ENCODE measurements at places on chromosomes 5 and 9. TPM values are rescaled to one million over a fixed set of nuclear protein-coding genes. Genes with fewer than 3 reads are reported as not detected.

MSMP gene
- not detected for total RNA-seq

PCDHGB4 gene
- not detected for total RNA-seq

IL31RA gene
- not detected for total RNA-seq

CCL21 gene
- total RNA-seq = not detected

CDC20B gene
- not detected for total RNA-seq

SLC34A3 gene
- total RNA-seq = not detected

HAUS6 gene
- 17.0 TPM for total RNA-seq

FOXD1 gene
- 17.0 TPM for total RNA-seq

UNC13B gene
- 1.6 TPM for total RNA-seq
